ENCODE measurements at places on chromosomes 7 and 10.

- peak; percentile 33 for DNase-seq
These were observed 218.7 kb downstream of the ABCA13 start for GRCh38 chr7:48389977-48390376.

- peak; percentile 53 for DNase-seq
These were observed 378 bp downstream of the PIK3AP1 start for GRCh38 chr10:96719850-96720421.

DNA sequence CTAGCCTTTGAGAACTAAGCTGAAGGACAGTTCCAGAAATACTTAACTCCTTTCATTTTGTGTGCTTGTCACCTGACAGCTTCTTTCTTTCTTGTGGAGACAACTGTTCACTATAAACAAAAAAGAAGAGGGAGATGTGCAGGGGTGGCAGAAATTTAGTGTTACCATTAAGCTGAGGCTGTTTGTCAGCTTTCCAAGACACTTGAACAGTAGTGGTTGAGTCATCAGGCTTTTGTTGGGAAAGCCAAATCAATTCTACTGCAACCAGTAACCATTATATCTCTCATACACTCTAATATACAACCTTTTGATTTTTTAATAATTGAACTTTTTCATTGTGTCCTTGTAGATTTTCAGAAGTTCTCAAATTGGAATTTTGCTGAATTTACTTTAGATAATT, 75.3 kb downstream of the POLL start:
- DNase-seq = no peak

DNA sequence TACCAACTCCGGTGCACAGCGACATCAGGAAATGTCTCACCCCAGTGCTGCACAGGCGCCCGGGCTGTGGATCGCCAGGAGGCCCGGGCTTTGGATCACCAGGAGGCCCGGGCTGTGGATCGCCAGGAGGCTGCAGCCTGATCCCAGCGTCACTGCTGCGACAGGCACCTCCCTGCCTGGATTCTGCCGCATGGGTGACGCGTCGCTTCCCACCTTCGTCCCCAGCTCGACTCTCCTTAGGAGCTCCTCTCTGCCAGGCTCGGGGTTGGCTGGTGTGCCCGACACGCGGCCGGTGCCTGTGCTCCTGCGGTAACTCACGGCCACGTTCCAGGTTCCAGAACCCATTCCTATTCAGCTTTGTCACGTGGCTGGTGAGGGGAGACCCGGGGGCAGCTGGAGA, 257.5 kb downstream of the DNAJB6 start:
- no peak for DNase-seq

- no peak for DNase-seq
These were observed 201.2 kb upstream of the CELF2 start for GRCh38 chr10:10816447-10816846.

- DNase-seq = peak; percentile 33
These were observed 38.0 kb upstream of the SPOCK2 start for GRCh38 chr10:72126184-72126871.

DNA sequence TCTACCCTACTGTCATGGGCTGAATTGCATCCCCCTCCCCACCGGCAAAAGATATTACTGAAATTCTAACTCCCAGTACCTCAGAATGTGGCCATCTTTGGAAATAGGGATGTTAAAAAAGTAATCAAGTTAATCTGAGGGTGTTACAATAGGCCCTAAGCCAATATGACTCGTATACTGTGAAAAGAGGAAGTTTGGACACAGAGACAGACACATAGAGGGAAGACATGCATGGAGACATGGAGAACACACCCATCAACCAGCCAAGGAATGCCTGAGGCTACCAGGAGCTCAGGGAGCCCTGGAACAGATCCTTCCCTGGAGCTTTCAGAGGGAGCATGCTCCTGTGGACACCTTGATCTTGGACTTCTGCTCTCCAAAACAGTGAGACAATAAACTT, 138.2 kb upstream of the ADO start:
- peak; percentile 21 for DNase-seq

DNA sequence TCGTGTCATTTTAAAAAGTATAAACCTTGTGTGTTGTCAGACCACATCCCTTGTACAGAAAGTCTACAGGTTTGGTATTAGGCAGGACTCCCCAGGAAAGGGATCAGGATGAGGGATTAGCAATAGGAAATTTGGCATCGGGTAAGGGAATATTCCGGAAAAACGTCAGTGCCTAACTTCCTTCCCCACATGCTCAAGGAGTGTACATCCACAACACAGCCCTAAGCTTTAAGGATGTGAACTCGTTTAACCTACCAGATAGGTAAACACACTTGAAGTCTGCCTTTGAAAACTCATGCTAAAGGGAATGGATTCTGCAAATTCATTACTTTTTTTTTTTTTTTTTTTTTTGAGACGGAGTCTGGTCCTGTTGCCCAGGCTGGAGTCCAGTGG, 194.9 kb downstream of the SKIDA1 start:
- DNase-seq = no peak

GRCh38 chr7:84509522-84509921, 314.9 kb upstream of the SEMA3A start:
- no peak for DNase-seq

DNA sequence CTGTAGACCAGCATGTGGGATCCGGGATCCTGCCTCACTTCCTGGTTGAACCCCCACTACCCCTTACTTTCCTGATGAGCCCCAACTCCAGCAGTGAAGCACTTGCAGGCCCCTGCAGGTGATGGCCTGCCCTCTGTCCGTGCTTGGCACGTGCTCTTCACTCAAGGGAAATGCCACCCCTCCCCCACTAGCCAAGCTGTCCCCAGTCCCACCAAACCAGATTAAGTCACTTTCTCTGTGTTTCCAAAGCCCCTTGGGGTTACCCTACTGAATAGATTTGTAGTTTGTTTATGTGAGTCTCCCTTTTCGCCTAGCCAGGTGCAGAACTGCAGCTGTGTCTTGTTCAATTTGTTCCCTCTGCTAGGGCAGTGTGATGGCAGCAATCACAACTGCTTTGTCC, 121.7 kb downstream of the WDFY4 start:
- DNase-seq = no peak

DNA sequence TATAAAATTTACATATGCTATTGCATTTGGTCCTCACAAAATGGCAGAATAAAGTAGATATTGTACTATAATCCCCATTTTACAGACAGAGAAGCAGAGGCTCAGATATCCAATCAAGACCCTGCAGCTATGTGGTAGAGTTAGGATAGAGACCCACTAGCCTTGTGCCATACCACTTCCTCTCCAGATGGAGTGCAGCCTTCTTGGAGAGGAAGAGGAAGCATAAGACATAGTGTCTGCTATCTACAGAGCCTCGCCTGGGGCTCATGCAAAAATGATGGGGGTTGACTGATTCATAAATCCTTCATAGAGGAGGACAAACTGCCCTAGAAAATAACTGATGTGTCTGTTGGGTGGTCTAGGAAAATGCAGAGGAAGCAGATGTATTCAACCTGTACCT, 447.3 kb downstream of the KCNMA1 start:
- no peak for DNase-seq

DNA sequence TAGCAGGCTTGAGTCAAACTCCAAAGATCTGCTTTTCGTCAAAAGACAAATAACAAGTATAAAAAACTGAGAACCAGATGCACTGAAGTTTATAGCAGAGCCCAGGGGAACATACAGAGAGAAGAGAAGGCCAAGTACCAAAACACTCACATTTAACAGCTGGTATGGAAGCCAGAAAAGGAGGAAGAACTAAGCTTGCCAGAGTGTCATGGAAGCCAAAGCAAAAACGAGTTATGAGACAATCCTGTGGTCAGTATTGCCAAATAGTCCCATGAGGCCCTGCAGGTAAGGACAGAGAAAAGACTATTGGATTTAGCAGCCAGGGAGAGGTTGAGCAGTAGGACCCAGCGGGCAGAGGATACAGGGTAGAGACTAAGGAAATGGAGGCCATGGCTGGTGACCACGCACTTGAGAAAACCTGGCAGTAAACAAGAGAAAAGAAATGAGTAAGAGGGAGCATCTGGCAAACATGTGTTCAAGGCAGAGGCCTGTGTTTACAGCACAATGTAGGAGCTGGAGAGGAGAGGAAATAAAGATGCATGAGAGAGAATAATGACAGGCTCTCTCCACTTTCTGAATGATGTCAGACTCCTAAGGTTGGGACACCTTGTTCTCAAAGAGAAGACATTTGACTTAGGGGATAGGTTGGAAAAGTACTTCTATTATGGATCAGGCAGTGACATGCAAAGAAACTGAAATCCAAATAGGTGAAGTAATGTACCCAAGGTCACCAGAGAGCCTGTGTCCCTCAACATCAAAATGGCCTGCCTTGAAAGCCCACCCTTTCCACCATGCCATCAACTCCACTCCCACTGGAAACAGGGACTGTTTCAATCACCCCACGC, 9.1 kb downstream of the CREB3L2 start:
- peak; percentile 34 for DNase-seq

- no peak for DNase-seq
These were observed 216.7 kb downstream of the FOXP2 start for GRCh38 chr7:114631249-114631822.

DNA sequence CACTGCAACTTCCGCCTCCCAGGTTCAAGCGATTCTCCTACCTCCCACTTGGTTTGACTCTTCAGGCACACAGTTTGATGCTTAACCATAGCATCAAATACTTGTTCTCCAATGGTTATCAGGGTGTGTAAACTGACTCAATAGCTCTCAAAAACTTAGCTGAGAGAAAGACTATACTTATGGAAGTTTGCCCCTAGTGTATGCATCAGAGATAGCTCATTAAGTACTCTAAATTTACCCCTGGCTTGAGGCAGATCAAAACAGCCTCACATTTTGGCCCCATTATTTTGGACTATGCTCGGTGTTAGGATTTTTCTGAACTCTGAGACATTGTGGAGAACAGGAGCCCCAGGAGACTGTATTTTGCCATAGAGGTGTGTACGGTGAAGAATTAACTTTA, 40.8 kb upstream of the SLC35B4 start:
- no peak for DNase-seq

- DNase-seq = no peak
These were observed 350.1 kb downstream of the RNLS start for GRCh38 chr10:88232983-88233543.

GRCh38 chr10:24541239-24541753, 182.4 kb downstream of the ARHGAP21 start:
- no peak for DNase-seq

- no peak for DNase-seq
These were observed 24.9 kb upstream of the PALS2 start for GRCh38 chr7:24548390-24548789.
